ENCODE measurements at places on chromosomes 4 and X.

GRCh38 chrX:53445977-53446376 lies 11.8 kb upstream of the HSD17B10 start:
- DNase-seq: peak; percentile 56

DNA sequence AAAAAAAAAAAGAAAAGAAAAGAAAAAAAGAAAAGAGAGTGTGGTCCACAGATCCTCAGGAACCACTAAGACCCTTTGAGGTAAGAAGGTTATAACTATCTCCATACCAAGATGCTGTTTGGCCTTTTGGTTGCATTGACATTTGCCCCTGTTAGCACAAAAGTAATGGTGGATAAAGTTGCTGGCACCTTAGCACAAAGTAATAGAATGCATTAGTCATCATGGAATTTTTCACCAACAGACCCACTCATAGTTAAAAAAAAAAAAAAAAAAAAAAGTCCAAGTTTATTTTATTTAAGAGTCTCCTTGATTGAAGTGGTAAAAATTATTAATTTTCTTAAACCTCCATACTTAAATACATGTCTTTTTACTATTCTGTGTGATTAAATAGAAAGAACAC lies 78.4 kb upstream of the RBPJ start:
- DNase-seq: no peak

GRCh38 chr4:85474818-85475630 lies at the start of gene ARHGAP24:
Gene ARHGAP24, plus strand, starts transcription at chr4:85475150.
- DNase-seq: peak; percentile 94

- no peak for DNase-seq
Observed at GRCh38 chr4:142351958-142352357, 494.1 kb downstream of the INPP4B start.

Data from suppressor macrophage treated with lipopolysaccharide for 4 hours (primary cell).